ENCODE measurements at places on chromosomes 3 and 15.

GRCh38 chr3:55876560-55876959 is 389.5 kb upstream of the WNT5A start:
- H3K36me3 ChIP-seq, result no peaks in the 10 kb centered on the region
- H3K4me1 ChIP-seq, result no peaks in the 10 kb centered on the region
- no peak overlapping the region for H3K4me3 ChIP-seq
- H3K27me3 ChIP-seq, result no peaks in the 10 kb centered on the region
- no peak for DNase-seq
- no peak overlapping the region for H3K27ac ChIP-seq

GRCh38 chr3:45553469-45553974 is 41.0 kb upstream of the LIMD1 start:
- H3K4me1 ChIP-seq, result peaks cover 35% of the 10 kb centered on the region
- no peaks in the 10 kb centered on the region for H3K36me3 ChIP-seq
- no peaks in the 10 kb centered on the region for H3K27me3 ChIP-seq
- H3K27ac ChIP-seq, result no peak overlapping the region

DNA sequence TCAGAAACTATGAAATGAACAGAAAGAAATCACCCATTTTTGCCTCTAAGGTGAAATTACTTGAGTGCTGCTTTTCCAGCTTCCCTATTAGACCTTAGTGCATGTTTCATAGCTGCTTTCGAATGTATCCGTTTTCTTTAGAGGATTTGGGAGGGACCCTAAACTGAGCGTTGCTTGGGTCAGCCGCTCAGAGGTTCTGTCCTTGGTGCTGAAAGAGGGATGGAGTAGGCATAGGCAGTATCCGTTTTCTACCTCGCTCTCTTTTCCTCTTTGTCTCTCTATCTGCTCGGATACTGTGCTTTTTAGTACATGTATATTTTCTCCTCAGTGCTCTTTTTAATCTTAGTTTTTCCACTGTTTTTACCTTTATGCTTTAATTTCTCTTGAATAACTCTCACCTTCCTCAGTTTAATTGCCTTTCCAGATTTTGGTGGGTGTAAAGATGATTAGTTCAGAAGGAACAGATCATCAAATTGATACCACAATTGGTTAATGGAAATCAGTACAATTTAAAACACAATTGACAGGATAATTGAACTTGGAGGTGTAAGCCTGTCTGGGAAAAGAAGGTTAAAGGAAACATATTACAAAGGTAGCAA is at the start of gene DRD3:
TSS of gene DRD3 (minus strand) at position 283 of the 599 bp plus-strand sequence. CDS start 7,060 bp downstream, outside the sequence.
- H3K4me3 ChIP-seq, result no peak within 1 kb of the TSS
- H3K36me3 ChIP-seq, result no peaks in the 10 kb centered on the region
- DNase-seq, result no peak
- no peaks in the 10 kb centered on the region for H3K4me1 ChIP-seq

GRCh38 chr15:43934480-43934879 is 107.7 kb downstream of the WDR76 start:
- peaks cover 2% of the 10 kb centered on the region for H3K4me1 ChIP-seq
- H3K27ac ChIP-seq, result no peak overlapping the region
- H3K27me3 ChIP-seq, result no peaks in the 10 kb centered on the region
- no peak overlapping the region for H3K4me3 ChIP-seq
- no peak for DNase-seq
- no peaks in the 10 kb centered on the region for H3K36me3 ChIP-seq

DNA sequence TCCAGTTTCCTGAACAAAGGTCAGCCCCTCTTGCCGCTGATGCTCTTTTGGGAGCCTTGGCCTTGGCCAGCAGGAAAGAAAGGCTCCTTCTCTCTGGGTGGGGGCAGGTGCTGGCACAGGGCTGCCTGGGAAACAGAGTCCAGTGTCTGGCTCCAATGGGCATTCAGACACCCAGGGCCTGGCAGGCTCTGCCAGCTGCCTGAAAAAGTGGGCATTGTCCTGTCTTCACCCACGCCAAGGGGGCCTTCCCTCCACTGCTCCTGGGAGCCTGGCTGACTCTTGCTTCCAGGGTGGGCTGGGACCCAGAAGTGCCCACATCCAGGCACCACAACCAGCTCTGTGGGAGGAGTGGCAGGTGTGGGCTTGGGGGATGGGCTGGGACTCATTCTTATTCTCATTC is 62.7 kb downstream of the RHCG start:
- no peak overlapping the region for H3K27ac ChIP-seq
- no peak for DNase-seq
- H3K27me3 ChIP-seq, result no peaks in the 10 kb centered on the region
- no peak overlapping the region for H3K4me3 ChIP-seq

DNA sequence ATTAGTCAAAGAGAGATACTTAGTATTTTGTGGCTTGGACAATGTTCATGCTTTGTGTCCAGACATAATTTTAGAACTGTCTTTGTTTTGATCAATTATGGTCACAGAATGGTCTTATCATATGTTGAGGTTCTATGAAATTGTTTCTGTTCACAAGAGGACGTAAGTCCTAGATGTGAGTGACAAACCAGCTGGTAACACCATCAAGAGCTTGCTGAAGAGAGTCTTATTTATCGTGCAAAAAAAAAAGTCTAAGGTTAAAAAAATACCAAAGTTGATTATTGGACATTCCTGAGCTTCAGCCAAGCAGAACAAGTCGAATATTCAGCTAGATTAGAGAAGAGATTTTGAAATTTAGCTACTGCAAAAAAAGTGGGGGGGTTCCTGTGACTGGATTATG is 495.9 kb upstream of the NAALADL2 start:
- H3K4me3 ChIP-seq, result no peak overlapping the region
- no peaks in the 10 kb centered on the region for H3K4me1 ChIP-seq
- H3K27me3 ChIP-seq, result no peaks in the 10 kb centered on the region
- no peak for DNase-seq

DNA sequence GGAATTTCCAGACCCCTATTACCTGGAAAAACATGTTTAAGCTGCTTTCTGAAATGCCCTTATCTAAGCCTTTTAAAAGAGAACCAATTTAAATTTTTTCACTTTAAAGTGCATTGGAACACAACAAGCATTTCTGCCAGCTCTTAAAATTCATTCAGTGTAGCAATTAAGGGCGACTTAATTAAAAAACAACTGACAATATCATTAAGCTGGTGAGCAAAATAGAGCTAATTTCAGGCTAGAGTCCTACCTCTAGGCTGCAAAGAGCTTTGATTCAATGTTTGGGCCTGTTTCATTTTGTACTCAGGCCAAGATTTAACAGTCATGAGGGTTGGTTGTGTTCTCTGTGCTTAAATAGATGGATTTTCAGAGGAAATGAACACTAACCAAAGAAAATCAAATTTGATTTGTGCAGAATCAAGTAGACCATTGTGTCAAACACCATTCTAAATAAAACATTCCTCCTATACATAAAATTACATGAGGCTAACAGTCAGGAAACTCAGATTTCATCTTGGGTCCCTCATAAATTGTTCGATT is 114.6 kb downstream of the TMEM108 start:
- H3K27me3 ChIP-seq, result no peaks in the 10 kb centered on the region
- H3K4me1 ChIP-seq, result no peaks in the 10 kb centered on the region
- no peaks in the 10 kb centered on the region for H3K36me3 ChIP-seq
- H3K4me3 ChIP-seq, result no peak overlapping the region

DNA sequence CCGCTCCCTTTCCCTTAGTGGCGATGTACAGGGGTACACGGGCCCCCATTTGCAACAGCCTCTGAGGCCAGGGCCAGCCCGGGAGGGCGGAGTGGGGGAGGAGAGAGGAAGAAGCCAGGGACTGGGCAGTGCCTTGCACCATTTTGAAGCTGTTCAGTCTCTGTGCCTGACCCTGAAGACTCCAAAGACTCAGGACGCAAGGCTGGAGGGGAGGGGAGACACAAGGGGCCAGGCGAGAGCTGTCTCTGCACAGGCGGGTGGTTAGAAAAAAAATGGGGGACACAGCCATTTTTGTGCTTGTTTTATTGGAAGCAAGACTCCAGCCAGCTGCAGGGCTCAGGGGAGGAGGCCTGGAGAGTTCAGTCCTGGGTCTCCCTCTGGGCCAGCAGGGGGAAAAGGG is 1.6 kb downstream of the RPP25 start:
- peak overlapping the region; percentile 54 for H3K4me3 ChIP-seq
- peak overlapping the region; percentile 98 for H3K27ac ChIP-seq
- peak; percentile 31 for DNase-seq
- no peaks in the 10 kb centered on the region for H3K27me3 ChIP-seq
- H3K4me1 ChIP-seq, result peaks cover 39% of the 10 kb centered on the region
- H3K36me3 ChIP-seq, result no peaks in the 10 kb centered on the region

DNA sequence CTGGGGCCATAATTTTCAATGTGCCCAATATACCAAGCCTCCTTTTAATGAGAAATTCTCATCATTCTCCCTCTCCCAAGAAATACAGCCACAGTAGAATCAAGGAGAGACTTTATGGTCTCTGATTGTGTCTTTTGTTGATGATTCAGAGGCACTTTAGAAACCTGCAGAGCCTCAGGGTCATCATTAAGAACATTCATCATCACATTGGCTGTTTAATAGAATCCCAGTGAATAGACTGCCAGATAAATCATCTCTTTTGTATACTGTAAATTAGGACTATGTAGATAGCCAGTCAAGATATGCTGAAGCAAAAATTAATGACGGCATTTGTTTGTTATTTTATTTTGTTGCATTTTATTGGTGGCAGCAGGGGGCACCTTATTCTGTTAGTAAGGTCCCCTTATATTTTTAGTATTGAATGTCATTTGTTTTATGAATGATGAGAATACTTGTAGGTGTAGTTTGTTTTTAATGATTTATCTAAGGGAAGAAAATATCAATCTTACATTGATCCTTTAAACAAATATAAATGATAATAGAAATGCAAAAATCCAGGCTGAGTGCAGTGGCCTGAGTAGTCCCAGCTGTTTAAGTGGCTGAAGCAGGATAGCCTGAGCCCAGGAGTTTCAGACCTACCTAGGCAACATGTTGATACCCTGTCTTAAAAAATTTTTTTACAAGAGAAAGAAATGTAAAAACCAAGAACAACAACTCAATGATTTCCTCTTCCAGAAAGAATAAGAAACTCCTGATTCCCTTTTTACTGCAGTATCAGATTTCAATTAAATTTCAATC is 138.8 kb downstream of the ZBBX start:
- no peak for DNase-seq
- H3K27me3 ChIP-seq, result no peaks in the 10 kb centered on the region
- H3K27ac ChIP-seq, result no peak overlapping the region

DNA sequence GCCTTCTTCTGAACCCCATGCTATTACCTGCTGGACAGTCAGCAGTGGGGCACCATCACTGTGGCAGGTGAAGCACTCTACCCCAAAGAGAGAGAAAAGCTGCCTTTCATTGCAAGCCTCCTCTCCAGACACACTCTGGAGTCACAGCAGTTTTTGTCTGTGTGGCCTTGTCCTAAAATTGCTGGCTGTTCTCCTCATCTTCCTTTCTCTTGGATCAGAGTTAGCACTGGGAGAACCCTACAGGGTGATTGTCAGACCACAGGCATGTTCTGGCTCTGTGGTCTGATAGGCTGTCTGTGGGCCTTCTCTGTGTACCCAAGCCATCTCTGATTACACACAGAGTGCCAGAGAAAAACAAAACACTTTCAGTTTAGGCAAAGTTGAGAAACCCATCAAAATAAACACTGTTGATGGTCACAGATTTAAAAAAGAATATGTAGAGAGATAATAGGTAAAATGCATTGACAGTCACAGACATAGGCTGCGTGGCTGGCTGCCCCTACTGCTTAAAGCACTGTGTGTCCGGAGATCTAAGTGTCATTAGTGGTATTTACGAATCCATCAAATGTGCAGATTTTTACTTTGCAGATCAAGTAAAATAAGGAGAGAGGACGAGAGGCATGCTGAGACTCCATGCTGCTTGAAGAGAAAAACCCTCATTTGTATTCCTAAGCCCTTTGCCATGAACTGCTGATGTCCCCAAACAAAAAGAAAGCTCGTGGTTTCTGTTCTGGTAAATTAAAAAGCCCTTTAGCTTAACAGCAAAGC is 689.9 kb downstream of the TUSC7 start:
- no peak overlapping the region for H3K4me3 ChIP-seq
- H3K27me3 ChIP-seq, result no peaks in the 10 kb centered on the region
- peak overlapping the region; percentile 86 for H3K27ac ChIP-seq
- H3K36me3 ChIP-seq, result no peaks in the 10 kb centered on the region
- no peaks in the 10 kb centered on the region for H3K4me1 ChIP-seq
- DNase-seq, result no peak

DNA sequence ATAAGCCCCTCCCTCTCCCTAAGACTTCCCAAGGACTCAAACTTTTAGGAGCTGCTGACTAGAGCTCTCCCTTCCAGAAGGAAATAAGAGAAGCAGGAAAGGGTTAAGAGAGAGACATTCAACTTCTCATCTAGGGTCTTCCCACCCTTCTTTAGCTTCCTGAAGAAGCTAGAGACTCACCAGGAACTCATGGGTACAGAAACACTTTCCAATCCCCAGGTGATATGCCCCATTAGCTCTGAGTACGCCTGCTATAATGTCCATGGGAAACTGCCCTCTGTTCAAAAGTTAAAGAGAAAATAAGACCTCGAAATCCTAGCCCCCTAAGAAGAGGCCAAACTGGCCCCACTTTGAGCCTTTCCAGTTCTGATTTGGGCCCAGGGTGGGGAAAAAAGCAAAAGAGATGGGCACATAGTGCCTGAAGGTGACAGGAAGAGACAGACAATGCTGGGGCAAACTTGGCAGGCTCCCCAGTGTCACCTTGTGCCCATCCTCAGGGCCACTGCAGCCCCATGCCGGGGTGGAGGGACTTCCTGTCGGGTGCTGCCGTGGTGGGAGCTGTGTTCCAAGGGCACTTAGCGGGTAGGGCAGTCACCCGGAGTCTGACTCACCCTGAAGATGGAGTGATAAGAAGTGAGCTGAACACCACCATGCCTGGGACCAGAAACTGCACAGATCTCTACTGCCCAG is 29.5 kb downstream of the CCDC12 start:
- DNase-seq, result peak; percentile 80
- peaks cover 25% of the 10 kb centered on the region for H3K4me1 ChIP-seq
- peak overlapping the region; percentile 87 for H3K27ac ChIP-seq
- no peaks in the 10 kb centered on the region for H3K27me3 ChIP-seq
- H3K4me3 ChIP-seq, result no peak overlapping the region

- H3K36me3 ChIP-seq, result no peaks in the 10 kb centered on the region
- DNase-seq, result no peak
- no peak overlapping the region for H3K27ac ChIP-seq
- no peaks in the 10 kb centered on the region for H3K27me3 ChIP-seq
- no peaks in the 10 kb centered on the region for H3K4me1 ChIP-seq
- H3K4me3 ChIP-seq, result no peak overlapping the region
These were observed 17.6 kb upstream of the APOD start for GRCh38 chr3:195601382-195601781.

GRCh38 chr3:28286595-28286994 is 45.2 kb downstream of the CMC1 start:
- no peak overlapping the region for H3K4me3 ChIP-seq
- H3K4me1 ChIP-seq, result no peaks in the 10 kb centered on the region
- H3K36me3 ChIP-seq, result peaks cover 8% of the 10 kb centered on the region

DNA sequence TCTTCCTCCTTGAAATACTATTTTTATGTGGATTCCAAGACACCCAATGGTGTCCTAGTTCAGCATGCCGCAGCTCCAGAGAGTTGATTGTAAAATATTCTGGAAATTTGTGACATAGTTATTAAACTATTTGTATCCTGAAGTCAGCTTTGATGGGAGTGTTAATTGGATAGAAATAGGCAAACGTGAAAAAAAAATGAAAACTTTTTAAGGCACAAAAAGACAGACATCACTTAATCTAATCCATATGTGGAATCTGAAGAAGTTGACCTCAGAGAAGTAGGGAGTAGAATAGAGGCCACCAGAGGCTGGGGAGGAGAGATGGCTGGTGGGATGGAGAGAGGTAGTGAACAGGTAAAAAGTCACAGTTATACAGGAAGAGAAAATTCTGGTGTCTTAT is 704.2 kb downstream of the ROBO1 start:
- no peaks in the 10 kb centered on the region for H3K36me3 ChIP-seq
- no peaks in the 10 kb centered on the region for H3K27me3 ChIP-seq
- no peaks in the 10 kb centered on the region for H3K4me1 ChIP-seq
- no peak for DNase-seq
- H3K27ac ChIP-seq, result no peak overlapping the region

Data from SK-N-SH (cell line).